ENCODE measurements at places on chromosomes 6 and 20.

GRCh38 chr6:71482742-71483141 lies 194.1 kb downstream of the OGFRL1 start:
- no peak for DNase-seq

GRCh38 chr20:60313191-60313590 lies 355.0 kb downstream of the CDH26 start:
- no peak for DNase-seq

DNA sequence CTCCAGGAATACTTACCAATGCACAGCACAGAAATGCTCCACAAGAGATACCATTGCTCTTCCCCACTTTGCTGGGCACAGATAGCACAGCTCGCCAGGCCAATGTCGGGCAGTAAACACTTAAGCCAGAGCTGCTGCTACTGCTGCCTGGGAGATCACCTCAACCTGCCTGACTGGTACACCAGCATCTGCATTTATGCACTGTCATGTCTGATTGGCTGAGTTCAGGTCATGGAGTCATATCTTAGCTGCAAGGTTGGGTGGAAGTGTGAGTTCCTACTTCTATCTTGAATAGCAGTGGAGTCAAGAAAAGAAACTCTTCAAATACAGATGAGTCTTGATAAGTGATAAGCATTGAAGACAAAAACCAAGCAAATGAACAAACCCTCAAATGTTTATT lies 10.9 kb upstream of the ADGRF4 start:
- DNase-seq: peak; percentile 3

GRCh38 chr6:23096876-23097275 lies 527.5 kb downstream of the HDGFL1 start:
- no peak for DNase-seq

DNA sequence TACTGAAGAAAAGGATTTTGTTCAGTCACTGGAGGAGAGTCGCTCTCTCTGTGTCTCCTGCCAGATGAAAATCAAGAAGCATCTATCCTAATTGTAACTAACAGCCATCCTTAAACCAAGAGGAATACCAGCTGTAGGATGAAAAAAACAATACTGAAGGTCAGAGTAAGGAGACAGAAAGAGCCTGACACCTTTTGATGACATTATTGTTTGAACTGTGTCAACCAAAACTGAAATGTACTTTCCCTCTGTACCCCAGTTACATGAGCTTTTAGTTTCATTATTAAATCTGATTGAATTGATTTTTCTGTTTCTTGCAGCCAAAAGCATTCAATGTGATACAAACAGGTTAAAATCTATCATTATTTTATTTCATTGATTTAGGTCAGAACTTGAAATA lies 17.2 kb upstream of the BTBD9 start:
- DNase-seq: no peak

Measured in hematopoietic multipotent progenitor cell treated with erythropoietin and hydrocortisone succinate and interleukin-3 and kit ligand, for 6 days (in vitro differentiated cells).